ENCODE measurements at places on chromosomes 5 and 9.

GRCh38 chr5:39680213-39680612, 255.4 kb upstream of the DAB2 start:
- no peak for DNase-seq

DNA sequence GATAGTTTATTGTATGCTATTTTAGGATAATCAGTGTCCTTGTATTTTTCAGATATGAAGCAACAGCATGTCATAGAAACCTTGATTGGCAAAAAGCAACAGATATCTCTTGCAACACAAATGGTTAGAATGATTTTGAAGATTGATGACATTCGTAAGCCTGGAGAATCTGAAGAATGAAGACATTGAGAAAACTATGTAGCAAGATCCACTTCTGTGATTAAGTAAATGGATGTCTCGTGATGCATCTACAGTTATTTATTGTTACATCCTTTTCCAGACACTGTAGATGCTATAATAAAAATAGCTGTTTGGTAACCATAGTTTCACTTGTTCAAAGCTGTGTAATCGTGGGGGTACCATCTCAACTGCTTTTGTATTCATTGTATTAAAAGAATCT, 14.5 kb downstream of the CCT5 start:
- no peak for DNase-seq

DNA sequence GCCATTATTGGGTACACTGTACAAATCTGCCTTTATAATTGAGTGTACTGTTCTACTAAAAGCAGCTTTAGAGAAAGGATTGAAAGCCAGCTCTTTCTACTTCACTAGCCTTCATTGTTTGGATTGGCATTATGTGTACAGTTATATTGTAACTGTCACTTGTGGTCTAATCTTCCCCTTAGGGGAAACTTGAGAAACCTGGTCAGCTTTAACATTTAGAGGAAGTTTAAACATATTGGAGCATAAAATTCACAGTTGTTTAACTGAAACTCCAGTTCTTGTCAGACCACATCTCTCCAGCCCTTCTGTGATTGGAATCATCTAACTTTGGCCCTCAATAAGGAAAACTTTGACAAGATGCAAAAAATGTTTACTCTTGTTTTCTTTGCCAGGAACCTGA, 24.6 kb downstream of the PIK3R1 start:
- no peak for DNase-seq

DNA sequence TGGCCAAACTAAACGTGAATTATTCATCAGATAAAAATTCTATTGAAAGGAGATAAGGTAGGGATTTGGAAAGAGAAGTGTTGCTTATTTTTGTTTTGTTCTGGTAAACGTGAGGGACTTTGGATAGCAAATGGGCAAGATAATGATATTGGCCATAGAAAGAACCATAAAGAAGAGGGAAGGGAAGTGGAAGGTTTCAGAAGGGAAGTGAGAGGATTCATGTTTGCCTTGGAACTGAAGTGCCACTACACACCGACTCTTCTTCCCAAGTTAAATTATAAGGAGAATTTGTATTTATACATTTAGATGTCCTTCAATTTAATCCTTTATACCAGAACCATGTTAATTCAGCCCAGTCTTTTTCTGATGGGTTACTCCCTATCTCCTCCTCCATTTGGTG, 42.1 kb upstream of the TAF11L2 start:
- DNase-seq, result no peak

GRCh38 chr9:80605129-80605528, 1033.4 kb downstream of the TLE4 start:
- no peak for DNase-seq

DNA sequence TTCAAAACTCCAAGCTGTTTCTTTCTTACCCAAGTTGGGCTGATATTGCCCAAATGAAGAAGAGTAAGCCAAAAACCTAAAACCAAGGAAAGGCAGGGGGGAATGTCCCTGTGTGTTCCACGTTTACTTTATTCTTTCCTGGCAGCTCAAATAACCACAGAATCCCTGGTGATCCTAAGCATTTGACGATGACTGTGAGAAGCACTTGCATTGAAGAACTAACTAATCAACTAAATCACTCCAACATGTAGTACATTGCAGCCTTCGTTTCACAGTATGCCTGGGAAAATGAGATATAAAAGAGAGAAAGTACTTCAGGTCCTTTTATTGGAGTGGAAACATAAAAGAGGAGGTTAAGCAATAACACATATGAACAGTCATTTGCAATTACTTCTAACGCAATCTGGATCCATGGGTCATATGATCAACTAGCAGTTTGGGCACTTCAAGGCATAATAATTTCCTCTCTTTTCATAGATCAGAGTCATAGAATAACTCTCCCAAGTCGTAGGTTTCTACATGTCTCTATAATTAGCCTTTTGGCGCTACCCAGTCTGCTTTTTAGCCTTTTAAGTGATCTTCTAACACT, 338.4 kb downstream of the TMEM167A start:
- no peak for DNase-seq

DNA sequence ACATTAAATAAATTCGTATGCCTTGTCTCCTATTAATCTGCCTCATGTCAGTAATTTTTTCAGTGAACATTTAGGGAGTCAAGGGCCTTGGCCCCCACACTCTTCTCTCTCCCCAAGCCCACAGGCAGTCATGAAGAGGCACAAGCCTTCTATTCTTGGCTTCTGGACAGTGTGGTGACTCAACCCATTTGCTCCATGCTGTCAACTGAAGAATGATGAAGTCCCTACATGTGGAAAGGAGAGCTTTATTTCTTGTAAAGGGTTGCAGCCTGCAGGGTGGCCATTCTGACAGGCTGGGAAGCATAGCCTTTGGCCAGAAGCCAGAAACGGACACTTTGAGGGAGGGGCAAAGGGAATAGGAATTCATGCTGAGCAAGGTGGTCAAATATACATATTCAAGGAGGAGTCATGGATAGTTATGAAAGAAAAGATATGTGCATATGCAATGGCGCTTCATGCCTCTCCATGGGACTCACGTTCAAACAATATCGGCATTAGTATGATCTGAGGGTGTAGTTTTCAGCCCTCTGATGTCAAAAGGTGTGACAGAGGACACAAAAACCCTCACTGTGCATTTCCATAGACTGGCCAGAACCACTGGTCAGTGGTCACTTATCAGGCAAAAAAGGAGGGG, 31.3 kb downstream of the ANKRA2 start:
- no peak for DNase-seq

DNA sequence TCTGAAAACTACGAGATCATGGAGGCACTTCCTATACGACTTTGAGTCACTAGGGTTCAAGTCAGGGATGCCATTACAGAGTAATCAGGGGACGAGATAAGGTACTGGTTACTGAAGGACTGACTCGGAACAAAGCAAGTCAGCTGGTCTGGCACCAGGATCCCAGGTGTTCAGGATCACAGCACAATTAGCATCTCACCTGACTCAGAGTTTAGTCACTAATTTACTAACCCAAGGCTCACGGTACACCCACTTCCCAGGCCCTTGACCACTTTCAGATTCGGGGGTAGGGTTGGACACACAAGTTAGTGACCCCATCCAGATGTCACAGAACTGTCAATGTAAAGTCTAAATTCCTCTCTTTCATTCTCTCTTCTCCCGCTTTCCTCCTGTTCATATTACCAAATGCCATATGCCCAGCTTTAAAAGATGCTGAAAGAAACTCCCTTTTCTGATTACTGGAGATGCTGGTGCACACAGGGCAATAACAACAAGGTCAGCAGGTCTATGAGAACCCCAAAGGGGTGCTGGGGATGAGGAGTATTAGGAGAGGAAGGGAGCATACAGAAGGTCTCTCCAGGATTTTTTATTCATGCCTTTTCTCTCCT, 657.8 kb downstream of the TLE1 start:
- no peak for DNase-seq

DNA sequence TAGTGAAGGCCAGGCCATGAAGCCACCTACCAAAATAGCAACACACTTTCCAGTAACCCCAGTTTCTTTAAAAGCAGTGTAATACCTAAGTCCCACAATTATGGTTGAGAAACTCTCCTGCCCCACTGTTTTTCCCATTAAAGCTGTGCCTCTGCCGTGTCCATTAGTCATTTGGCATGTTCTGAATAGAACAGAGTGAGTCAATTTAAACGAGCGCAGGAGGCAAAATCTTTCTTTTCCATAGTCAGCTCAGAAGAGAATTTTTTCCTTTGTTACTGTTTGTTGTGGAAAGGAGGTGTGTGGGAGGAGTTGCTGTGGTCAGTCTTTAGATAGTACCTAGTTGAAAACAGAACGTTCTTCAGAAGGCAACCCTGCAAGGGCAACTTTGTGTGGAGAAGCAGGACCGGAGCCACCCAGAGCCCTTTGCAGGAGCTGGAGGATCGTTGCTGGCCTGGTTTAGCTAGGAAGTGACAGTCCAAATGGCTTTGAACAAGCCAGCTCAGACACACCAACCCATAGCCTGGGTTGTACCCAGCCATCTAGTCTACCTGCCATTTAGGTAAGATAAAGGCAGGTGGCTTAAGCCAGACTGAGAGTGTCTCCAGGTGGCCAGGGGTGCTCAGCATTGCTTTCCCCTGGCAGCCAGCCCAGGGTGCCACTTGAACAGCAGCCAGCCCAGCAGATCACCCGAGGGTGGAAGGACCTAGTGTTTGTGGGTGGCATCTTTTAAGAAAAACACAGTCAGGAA, 30.4 kb downstream of the GADD45G start:
- DNase-seq, result no peak

- no peak for DNase-seq
Measured at GRCh38 chr5:180193749-180194375, 15.1 kb downstream of the RASGEF1C start.

GRCh38 chr5:75058986-75059535, 6.7 kb upstream of the GCNT4 start:
- no peak for DNase-seq

- DNase-seq, result no peak
Measured at GRCh38 chr5:149337736-149338135, 7.6 kb upstream of the GRPEL2 start.

GRCh38 chr5:144947023-144947422, 776.4 kb downstream of the KCTD16 start:
- no peak for DNase-seq

GRCh38 chr5:131640043-131640856, 5.2 kb upstream of the RAPGEF6 start:
- no peak for DNase-seq

DNA sequence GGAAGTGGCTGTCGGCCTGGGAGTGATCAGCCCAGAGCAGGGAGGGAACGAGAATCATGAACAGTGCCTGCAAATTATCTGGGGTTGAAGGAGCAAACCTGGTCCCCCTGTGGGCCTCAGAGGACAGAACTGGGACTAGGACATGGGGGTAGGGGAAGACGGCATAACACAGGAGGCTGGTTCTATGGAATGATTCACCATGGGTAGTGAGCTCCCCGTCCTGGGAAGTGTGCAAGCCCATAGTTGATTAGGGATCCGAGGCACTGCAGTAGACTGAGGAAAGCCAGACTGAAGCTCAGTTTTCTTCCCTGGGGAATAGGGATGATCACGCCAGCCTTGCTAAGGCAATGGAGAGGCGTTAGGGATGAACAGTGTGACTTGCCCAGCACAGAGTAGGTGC, 5.6 kb downstream of the ADGRD2 start:
- no peak for DNase-seq

GRCh38 chr5:74179701-74180100, 460.8 kb downstream of the ENC1 start:
- DNase-seq, result no peak

- DNase-seq, result no peak
Measured at GRCh38 chr5:41637424-41637823, 127.0 kb upstream of the PLCXD3 start.

DNA sequence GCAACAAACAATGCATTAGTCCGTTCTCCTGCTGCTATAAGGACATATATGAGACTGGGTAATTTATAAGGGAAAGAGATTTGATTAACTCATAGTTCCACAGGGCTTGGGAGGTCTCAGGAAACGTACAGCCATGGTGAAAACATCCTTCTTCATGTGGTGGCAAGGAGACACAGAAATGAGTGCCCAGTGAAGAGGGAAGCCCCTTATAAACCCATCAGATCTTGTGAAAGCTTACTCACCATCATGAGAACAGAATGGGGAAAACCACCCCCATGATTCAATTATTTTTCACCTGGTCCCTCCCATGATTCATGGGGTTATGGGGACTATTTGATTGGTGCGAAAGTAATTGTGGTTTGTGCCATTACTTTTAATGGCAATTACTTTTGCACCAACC, 655.8 kb upstream of the SEMA6A start:
- no peak for DNase-seq

DNA sequence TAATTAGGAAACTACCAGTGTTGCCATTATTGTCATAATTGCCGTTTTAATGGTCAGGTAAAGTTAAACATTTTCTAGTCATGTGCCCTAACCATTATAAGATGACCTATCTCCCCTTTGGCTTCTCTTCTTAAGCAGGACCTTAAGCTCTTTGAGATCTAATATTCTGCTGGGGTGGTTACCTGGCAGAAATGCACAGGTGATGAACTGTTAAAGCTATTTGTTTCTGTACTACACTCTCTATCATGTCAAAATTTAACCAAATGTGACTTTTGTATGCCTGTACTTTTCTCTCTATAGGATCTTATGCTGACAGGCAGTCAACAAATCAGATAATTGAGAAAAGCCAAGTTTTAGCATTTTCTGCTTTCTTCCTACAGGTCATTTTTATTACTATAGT, 23.3 kb downstream of the ALDH1A1 start:
- no peak for DNase-seq

- no peak for DNase-seq
Measured at GRCh38 chr5:124888622-124889485, 142.4 kb upstream of the ZNF608 start.

DNA sequence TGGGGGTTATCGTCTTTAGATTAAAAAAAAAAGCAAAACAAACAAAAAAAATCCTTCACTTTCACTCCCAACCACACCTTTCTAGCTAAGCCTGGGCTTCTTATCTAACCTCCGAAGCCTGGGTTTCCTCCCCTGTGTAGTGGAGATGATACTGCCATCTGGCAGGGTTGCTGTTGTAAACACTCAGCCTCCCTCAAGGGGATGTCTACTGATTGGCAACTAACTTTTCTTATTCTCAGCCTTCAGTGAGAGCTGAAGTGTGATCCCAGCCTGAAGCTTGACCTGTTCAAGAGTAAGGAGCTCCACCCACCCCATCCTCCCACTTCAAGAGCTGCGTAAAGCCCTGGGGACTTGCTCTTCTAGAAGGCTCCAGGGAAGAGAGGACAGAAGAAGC, 21.5 kb upstream of the WWC1 start:
- DNase-seq, result no peak

- DNase-seq, result no peak
Measured at GRCh38 chr9:133952598-133953550, 39.2 kb downstream of the VAV2 start.

- DNase-seq, result no peak
Measured at GRCh38 chr5:140055152-140055551, 12.1 kb upstream of the NRG2 start.

Data from activated naive CD4-positive, alpha-beta T cell (primary cell).